CD4-positive, alpha-beta T cell treated with Interleukin-21 for 1 hour (primary cell): ENCODE measurements at places on chromosomes 2 and 18.
A peak's percentile ranks its signal among the peaks of the same experiment; 100 is the strongest.

- DNase-seq, result no peak
Measured at GRCh38 chr2:185894223-185894622, 155.6 kb downstream of the FSIP2 start.

DNA sequence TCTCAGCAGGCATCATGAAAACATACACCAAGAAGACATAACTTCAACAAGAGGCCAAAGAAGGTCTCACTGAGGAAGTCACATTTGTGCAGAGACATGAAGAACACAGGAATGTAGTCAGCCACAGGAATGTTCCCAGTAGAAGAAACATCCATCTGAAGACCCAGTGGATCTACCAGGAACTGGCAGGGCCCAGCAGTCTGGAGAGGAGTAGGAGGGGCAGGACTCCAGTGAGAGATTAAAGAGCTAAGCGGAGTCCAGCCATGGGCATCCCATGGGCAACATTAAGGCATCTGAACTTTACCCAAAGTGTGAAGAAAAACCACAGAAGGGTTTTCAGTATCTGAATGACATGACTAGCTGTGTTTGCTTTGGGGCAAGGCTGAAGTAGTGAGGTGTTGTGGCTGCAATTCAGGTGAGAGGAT is 103.1 kb downstream of the UPP2 start:
- no peak for DNase-seq

DNA sequence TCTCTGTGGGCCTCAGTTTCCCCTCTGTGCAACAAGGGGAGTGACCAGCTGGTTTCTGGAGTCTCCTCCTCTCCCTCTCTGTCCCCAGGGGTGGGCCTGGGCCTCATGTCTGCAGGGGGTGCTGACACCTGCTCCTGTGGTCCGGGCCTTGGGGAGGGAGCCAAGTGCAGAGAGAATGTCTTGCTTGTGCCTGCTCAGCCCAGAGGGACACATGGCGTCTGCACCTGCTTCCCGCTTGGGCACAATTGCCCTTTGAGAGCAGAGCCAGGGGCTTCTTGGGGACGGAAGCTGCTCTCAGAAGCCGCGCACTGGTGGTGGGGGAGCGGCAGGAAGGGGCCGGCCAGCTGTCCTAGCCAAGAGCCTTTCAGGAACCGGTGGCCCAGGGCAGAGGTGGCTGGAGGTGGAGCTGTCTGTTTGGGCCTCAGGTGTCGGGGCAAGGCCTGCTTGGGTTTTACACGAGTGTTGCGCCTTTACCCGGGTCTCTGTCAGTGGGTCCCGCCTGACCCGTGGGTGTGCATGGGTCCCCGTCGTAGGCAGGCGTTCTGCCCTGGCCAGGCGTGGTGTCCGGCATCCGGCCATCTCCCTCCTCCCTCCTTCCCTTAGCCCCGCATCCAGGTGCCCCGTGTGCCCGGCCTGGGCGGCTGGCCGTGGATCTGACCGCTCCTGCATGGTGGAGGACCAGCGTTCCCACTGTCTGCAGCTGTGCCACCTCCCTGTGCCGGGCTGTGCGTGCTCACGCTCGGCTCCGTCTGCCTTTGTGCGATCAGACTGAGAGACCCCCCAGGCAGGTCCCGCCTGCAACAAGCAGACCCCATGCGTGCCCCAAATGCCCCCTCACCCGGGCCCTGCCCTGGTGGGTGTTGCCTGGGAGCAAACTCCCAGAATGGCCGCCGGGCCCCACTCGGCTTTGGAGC is 4.0 kb downstream of the NEU4 start:
- no peak for DNase-seq

- no peak for DNase-seq
Measured at GRCh38 chr2:64439194-64439593, 14.8 kb upstream of the LGALSL start.

DNA sequence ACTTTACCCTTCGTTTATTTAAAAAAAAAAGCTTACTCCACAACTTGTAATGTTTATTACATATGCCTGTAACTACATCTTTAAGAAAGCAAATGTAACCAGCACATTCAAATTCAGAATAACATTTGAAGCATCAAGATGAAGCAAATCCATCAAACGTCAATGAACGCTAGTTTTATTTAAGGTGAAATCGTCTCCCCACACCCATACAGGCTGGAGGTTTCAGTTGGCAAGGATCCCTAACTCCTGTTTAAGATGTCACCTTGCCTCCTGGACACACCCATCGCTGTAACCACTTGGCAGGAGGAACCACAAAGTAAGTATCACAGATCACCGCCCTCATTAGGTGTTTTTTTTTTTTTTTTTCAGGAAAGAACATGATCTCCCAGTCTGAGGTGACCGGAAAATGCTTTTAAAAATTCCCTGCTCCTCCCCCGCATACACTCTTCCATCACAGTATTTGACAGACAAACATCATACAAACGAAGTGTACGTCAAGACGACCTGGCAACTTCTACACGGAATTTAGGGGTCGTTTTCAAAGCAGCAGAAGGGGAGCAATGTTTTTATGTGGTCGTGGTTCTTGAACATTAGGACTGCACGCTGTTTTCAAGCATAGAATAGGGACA is 19.7 kb upstream of the STPG4 start:
- DNase-seq, result peak; percentile 62

DNA sequence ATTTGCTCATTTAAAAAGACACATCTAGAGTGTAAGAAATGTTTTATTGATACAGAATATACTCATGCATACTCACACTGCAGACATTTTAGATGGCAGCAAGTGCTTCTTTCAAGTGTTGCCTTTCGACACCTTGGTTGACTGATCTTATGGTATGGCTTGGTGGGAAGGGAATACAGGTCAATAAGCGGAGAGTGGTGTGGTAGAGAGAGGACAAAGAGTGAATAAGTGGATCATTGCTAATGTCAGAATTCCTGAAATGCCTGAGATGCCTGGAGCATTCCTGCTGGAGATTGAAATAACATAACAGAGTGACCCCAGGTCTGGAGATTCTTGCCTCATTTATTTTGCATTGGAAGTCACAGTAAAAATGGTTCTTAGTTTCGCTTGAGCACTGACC is 76.7 kb downstream of the RND3 start:
- DNase-seq, result no peak

GRCh38 chr2:218403810-218404209 is 4.1 kb downstream of the CTDSP1 start:
- no peak for DNase-seq

DNA sequence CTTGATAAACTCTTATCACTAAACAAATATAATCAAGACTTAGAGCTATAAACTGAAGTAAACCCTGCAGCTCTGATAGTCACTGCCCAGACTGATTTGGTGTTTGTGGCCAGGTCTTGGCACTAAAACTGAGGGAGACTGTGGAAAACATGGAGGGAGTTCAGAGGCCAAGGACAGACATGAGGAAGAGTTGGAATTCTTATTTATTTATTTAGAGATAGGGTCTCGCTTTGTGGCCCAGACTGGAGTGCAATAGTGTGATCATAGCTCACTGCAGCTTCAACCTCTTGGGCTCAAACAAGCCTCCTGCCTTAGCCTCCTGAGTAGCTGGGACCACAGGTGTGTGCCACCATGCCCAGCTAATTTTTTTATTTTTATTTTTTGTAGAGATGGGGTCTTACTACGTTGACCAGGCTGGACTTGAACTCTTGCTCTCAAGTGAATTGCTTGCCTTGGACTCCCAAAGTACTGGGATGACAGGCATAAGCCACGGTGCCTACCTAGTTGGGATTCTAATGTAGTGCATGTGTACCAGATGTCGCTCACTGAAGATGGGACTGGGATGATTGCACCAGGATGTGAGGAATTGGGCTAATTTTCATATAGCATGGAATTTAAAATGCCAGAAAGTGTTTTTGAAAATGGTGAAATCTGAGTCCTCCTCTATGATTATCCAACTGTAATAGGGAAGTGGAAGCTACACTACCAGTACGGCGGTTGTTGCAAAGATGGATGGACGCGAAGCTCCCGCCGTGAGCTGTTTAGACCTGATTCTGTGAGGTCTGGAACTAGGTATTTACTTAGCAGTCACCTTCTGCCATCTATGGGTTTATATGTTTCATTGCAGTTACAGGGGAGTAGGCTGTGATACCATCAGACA is 52.7 kb upstream of the CTLA4 start:
- peak; percentile 81 for DNase-seq

DNA sequence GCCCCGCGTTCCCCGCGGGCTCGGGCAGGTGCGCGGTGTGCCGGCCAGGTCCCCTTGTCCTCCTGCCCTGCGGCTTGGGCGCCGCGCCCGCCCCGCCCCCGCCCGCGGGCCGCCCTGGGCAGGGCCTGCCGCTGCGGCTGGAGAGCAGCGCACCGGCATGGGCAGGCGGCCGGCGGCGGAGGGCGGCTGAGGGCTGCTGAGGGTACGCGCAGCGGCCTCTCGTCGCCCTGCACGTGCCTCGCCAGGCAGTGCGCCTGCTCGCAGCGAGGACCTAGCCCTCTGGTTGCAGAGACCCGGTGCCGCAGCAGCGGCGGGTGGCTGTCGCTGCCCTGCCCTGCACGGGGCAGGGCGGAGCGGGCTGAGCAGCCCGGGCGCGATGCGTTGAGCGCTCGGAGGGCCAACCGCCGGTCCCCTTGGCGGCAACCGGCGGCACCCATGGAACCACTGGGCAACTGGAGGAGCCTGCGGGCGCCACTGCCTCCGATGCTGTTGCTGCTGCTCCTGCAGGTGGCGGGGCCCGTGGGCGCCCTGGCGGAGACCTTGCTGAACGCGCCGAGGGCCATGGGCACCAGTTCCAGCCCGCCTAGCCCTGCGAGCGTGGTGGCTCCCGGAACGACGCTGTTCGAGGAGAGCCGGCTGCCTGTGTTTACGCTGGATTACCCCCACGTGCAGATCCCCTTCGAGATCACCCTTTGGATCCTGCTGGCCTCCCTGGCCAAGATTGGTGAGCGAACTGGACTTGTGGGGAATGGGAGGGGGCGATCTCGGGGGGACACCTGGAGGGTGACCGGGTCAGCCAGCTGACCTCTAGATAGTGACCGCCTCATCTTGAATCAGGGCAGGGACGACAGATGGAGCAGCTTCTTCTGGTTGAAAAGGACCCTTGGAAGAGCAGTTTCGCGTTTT is at the start of gene SLC9A2:
TSS of gene SLC9A2 (plus strand) at position 140 of the 906 bp plus-strand sequence. CDS start at position 436, 296 bp downstream.
- DNase-seq, result no peak

DNA sequence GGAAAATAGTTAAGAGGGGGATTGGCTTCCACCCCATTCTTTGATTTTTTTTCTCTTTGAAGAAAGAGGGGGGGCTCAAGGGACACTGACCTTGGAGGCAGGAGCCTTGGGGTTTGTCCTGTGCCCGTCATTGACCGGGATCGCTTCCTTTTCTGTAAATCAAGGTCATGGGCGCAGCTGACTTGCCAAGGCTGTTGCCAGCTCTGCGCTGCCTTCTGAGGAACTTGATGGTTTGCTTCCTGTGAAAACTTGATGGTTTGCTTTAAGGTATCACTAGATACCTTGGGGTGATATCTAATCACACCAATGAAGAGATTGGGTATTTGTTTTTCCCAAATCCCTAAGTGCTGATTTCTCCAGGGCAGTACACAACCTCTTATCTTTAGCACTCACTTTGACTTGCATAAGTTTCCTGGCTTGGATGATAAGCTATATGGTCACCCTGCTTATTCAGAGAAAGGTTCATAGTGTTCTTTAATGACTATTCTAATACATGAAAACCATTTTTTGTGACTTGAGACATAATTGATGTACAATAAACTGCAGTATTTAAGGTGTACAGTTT is 56.0 kb downstream of the DGKD start:
- no peak for DNase-seq

DNA sequence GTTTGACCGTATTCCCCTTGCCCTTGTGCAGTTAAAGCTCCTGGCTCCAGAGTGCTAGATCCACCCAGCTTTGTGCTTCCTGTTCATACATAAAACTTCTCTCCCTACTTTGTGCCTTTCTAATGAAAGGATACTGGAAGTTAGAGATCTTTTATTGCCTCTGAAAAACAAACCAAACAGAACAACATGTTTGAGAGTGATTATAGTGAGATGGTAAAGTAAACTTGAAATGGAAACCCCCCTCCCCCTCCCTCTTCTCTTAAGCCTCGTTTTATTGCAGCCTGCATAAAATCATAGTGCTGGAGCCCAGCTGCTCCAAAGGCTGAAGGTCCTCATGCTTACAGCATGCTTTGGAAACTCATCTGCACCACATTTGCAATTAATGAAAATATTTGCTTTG is 125.1 kb downstream of the TANC1 start:
- no peak for DNase-seq

- DNase-seq, result no peak
Measured at GRCh38 chr2:58429014-58429875, 188.1 kb upstream of the FANCL start.

DNA sequence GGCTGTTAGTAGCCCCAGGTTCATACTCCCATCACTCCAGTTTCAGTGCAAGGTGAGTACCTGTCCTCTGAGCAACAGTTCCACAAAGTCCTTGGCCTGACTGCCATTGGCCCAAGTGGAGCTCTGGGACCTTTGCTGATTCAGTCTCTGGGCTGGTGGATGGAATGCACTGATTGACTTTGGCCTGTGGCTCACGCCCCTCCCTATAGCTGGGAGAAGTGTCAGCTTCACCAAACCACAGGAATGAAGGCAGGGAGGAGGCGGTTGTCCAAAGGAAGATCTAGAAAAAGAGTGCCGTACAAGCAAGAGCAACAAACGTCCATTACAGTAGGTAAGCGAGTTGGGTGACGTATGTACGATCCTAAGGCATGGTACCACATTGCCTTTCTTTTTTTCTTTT is 34.0 kb downstream of the QPCT start:
- no peak for DNase-seq

- DNase-seq, result no peak
Measured at GRCh38 chr2:197908156-197908555, 103.8 kb downstream of the PLCL1 start.

- DNase-seq, result no peak
Measured at GRCh38 chr18:68839701-68840100, 41.8 kb downstream of the CCDC102B start.

GRCh38 chr2:227406177-227407031 is 18.7 kb upstream of the SCYGR1 start:
- DNase-seq, result no peak

GRCh38 chr2:150903055-150903454 is 358.6 kb downstream of the RBM43 start:
- DNase-seq, result no peak
